ENCODE measurements at places on chromosomes 1 and 21. TPM values are rescaled to one million over a fixed set of nuclear protein-coding genes. Genes with fewer than 3 reads are reported as not detected.

DNA sequence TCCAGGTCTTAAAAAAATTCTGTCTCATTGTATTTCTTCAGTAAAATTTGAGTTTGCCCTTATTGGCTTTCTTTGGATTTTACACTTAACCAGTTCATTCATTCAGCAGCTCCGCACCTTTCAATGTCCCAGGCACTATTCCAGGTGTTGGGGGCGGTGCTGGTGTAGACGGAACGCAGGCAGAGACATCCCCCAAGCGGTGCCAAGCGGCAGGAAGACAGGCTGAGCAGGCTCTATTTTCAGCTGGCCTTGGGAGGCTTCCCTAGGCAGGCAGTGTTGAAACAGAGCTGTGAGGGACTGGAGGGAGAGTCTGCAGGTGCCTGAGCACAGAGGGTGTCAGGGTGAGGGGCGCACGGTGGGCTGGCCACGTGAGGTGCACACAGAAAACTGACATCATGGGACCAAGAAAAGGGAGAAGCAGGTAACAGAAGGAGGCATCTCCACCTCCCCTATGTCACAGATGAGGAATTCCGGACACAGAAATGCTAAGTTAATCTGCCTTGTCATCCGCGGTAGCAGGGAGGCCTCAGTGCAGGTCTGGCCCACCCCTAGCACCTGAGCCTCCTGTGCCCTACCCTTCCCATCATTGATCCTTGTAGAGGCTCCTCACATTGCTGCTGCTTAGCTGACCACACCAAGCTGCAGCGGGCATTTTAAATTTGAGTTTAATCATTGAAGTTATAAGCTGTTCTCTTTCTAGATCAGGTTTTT lies 40.8 kb downstream of the SLC37A1 start:
- no peak overlapping the region for H3K4me3 ChIP-seq
- H3K27me3 ChIP-seq, result no peaks in the 10 kb centered on the region
- no peaks in the 10 kb centered on the region for H3K36me3 ChIP-seq
- DNase-seq, result no peak
- H3K27ac ChIP-seq, result no peak overlapping the region

IKBKE gene
- 0.99 TPM for total RNA-seq

DNA sequence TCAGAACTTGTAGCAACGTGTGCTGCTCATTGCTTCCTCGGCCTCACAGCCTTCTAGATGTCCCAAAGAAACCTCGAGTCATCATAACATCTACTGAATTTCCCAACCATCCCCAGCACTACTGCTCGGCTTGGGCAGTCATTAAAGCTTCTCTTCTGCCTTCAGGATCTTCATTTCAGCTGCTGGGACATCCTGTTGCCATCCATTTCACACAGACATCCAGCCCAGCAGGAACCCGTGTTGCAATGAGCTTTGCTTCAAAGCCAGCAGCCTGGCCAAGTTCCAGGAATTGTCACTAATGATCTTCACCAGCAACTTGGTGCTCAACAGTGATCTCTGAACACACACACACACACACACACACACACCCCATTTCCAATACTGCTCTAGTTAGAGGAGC lies 18.5 kb downstream of the WLS start:
- H3K27ac ChIP-seq, result no peak overlapping the region
- peak; percentile 69 for DNase-seq
- H3K36me3 ChIP-seq, result no peaks in the 10 kb centered on the region
- no peaks in the 10 kb centered on the region for H3K27me3 ChIP-seq
- H3K4me1 ChIP-seq, result peaks cover 12% of the 10 kb centered on the region

ARHGAP29 gene
- total RNA-seq, result 41.7 TPM

WNT3A gene
- total RNA-seq, result 0.08 TPM

GRCh38 chr21:17512253-17513213 lies at the start of gene CXADR:
Gene CXADR, plus strand, starts transcription at chr21:17513043. Its CDS starts 87 bp downstream, at chr21:17513130.
- DNase-seq, result peak; percentile 90
- H3K27me3 ChIP-seq, result no peaks in the 10 kb centered on the region
- no peaks in the 10 kb centered on the region for H3K36me3 ChIP-seq
- peak within 1 kb of the TSS; percentile 83 for H3K4me3 ChIP-seq
- peaks cover 8% of the 10 kb centered on the region for H3K4me1 ChIP-seq

DNA sequence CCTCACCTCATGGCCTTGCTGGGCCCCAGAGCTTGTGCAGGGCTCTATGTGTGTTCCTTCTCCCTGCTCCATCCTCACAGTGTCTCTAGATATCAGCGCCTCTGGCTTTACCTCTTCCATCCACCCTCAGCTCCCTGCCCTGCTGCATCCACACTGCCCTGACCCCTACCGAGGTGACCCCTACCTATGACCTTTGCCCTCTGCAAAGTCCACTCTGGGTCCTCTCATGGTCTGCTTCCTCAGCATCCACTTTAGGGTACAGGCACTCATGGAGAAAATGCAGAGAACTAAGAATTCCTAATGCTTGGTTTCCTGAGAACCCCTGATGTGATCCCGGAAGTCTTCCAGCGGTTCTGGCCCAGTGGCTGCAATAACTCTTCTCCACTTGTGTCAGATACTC lies 46.9 kb upstream of the PAXBP1 start:
- no peak overlapping the region for H3K4me3 ChIP-seq
- no peaks in the 10 kb centered on the region for H3K27me3 ChIP-seq
- H3K27ac ChIP-seq, result no peak overlapping the region
- no peaks in the 10 kb centered on the region for H3K4me1 ChIP-seq

Measured in testis (tissue), 5 donors.